ENCODE measurements at places on chromosomes 3 and 15. TPM values are rescaled to one million over a fixed set of nuclear protein-coding genes. Genes with fewer than 3 reads are reported as not detected.

- DNase-seq: no peak
- H3K4me1 ChIP-seq: peaks cover 7% of the 10 kb centered on the region
- no peak overlapping the region for H3K4me3 ChIP-seq
- no peaks in the 10 kb centered on the region for H3K36me3 ChIP-seq
- no peaks in the 10 kb centered on the region for H3K27me3 ChIP-seq
Measured at GRCh38 chr3:56022619-56023018, 445.6 kb downstream of the ERC2 start.

Gene SPCS1
- 87.1 TPM for total RNA-seq

GRCh38 chr15:35514759-35515158, 31.2 kb downstream of the DPH6 start:
- no peaks in the 10 kb centered on the region for H3K4me1 ChIP-seq
- no peaks in the 10 kb centered on the region for H3K27me3 ChIP-seq
- no peak for DNase-seq
- no peak overlapping the region for H3K27ac ChIP-seq
- H3K4me3 ChIP-seq: no peak overlapping the region
- no peaks in the 10 kb centered on the region for H3K36me3 ChIP-seq

DNA sequence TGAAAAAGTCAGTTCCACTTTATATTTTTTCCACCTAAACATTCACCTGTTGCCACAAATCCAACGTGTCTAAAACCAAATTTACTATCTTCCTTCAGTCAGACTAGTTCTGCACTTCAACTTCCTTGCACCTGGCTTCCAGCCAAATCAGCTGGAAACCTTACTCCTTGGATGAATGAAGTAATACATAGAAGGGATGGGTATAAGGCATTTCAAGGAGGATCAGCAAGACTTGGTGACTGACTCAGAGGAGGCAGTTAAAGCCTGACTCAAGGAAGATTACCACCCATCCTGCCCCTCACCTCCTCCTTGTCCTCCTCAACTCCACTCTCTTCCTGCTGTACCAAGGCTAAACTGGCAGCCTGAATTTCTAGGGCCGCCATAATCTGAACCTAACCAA, 37.1 kb downstream of the QTRT2 start:
- H3K4me1 ChIP-seq: no peaks in the 10 kb centered on the region
- H3K36me3 ChIP-seq: no peaks in the 10 kb centered on the region
- no peak overlapping the region for H3K27ac ChIP-seq
- H3K27me3 ChIP-seq: no peaks in the 10 kb centered on the region

GRCh38 chr3:127354761-127355160, 66.9 kb upstream of the PRR20G start:
- no peak overlapping the region for H3K27ac ChIP-seq
- no peaks in the 10 kb centered on the region for H3K36me3 ChIP-seq
- H3K4me3 ChIP-seq: no peak overlapping the region
- H3K4me1 ChIP-seq: no peaks in the 10 kb centered on the region
- DNase-seq: no peak

DNA sequence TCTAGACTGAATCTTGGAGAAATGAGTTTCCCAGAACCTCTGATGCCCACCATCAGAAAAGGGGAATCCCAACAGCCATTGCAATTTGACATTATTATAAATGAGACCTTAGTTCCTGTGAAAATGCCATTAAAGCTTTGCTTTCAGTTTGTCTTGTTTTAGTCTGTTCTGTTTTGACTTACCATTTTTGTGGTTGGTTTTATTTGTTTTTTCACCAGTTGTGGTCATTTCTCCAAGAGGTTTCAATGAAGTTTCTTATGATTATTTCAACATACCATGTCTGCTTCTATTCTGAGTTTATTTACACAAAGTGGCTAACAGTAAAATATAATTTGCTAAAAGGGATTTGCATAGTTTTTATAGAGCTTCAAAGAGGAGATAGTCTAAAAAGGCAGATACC, 175.0 kb upstream of the MCTP2 start:
- no peaks in the 10 kb centered on the region for H3K36me3 ChIP-seq
- H3K27ac ChIP-seq: no peak overlapping the region
- H3K4me1 ChIP-seq: no peaks in the 10 kb centered on the region
- no peak for DNase-seq

- H3K36me3 ChIP-seq: no peaks in the 10 kb centered on the region
- no peak for DNase-seq
- no peaks in the 10 kb centered on the region for H3K27me3 ChIP-seq
Measured at GRCh38 chr3:66177026-66177425, 43.8 kb upstream of the SLC25A26 start.

Gene IMPG2
- total RNA-seq: 0.09 TPM

GRCh38 chr3:52856666-52857065, 21.8 kb upstream of the MUSTN1 start:
- no peak overlapping the region for H3K27ac ChIP-seq
- H3K4me3 ChIP-seq: no peak overlapping the region
- DNase-seq: no peak
- H3K36me3 ChIP-seq: no peaks in the 10 kb centered on the region

DNA sequence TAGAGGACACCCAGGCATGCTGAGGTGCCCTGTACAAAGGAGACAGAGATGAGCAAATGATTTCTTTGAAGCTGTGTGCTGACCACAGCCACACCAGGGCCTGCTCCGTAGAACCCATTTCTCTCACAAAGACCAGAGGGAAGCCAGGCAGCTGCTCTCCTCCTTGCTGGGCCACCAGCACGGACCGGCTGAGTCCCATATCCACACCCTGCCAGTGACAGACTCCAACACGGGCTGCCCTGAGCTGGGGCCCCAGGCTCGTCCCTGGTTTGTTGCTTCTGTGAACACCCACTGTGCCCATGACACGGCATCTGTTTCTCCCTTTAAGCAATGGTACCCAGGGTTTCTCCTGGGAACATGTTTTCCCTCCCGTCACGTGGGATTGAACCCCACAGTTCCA, 284.5 kb downstream of the ADAMTS17 start:
- H3K27me3 ChIP-seq: no peaks in the 10 kb centered on the region
- H3K4me3 ChIP-seq: no peak overlapping the region
- DNase-seq: no peak
- no peak overlapping the region for H3K27ac ChIP-seq
- H3K4me1 ChIP-seq: peaks cover 10% of the 10 kb centered on the region
- H3K36me3 ChIP-seq: no peaks in the 10 kb centered on the region

DNA sequence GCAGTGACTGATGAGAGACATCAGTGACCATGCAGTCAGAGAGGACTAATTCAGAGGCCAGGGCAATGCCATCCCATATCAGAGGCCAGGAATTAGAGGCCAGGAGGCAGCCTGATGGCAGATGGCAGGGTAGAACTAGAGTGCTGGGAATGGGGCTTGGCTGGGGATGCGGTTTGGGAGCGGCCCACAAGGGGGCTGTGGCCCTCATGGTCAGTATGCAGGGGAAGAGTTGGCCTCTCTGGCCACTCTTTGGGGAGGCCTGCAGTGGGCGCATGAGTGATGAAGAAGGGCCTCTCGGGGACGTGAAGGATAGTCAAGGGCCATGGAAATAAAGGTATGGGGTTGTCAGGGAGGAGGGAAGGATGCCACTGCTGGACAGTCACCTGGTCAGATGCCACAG, 101.7 kb downstream of the EEFSEC start:
- H3K27ac ChIP-seq: no peak overlapping the region
- no peaks in the 10 kb centered on the region for H3K27me3 ChIP-seq
- no peak overlapping the region for H3K4me3 ChIP-seq
- no peaks in the 10 kb centered on the region for H3K36me3 ChIP-seq

DNA sequence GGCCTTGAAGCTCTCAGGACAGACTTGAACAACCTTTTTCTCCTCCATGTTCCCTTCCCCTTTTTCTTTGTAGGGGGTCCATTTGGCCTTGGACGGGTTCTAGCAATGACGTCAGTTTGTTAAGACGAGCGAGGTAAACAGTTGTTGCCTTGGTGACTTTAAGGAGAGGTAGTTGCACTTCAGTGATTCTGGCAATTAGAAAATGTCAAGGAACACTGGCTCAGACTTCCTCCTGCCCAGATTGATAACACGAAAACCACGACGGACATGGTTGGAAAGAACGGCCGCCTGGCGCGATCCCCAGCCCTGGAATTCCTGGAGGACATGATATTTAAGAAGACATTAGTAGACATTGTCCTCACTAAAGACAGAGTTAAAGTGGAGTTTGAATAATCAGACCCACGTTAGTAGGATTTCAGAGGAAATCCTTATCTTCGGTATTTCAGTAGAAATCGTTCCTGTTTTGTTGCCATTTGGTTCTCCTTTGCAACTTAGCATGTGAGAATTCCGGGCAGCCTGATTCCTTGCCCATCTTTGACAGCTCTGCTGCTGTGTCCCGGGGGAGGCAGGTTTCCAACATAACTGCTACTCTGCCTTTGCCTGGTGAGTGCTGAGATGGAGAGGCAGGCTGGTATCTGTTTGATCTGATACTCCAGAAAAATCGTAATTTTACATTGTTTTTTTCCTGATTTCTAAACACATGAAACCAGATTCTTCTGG, 87.3 kb downstream of the ST6GAL1 start:
- no peak for DNase-seq
- no peaks in the 10 kb centered on the region for H3K27me3 ChIP-seq
- H3K36me3 ChIP-seq: no peaks in the 10 kb centered on the region

- DNase-seq: no peak
- H3K4me1 ChIP-seq: no peaks in the 10 kb centered on the region
- H3K36me3 ChIP-seq: no peaks in the 10 kb centered on the region
- no peak overlapping the region for H3K4me3 ChIP-seq
- no peak overlapping the region for H3K27ac ChIP-seq
- no peaks in the 10 kb centered on the region for H3K27me3 ChIP-seq
Measured at GRCh38 chr3:58623961-58624360, 42.6 kb downstream of the FAM3D start.

GRCh38 chr15:101332061-101332467, 37.0 kb upstream of the SNRPA1 start:
- no peak overlapping the region for H3K4me3 ChIP-seq
- H3K36me3 ChIP-seq: no peaks in the 10 kb centered on the region
- H3K27me3 ChIP-seq: no peaks in the 10 kb centered on the region
- no peaks in the 10 kb centered on the region for H3K4me1 ChIP-seq

Gene KCNAB1
- 3.5 TPM for total RNA-seq

Gene CSPG4
- 1.2 TPM for total RNA-seq

Gene MCTP2
- total RNA-seq: 14.5 TPM

DNA sequence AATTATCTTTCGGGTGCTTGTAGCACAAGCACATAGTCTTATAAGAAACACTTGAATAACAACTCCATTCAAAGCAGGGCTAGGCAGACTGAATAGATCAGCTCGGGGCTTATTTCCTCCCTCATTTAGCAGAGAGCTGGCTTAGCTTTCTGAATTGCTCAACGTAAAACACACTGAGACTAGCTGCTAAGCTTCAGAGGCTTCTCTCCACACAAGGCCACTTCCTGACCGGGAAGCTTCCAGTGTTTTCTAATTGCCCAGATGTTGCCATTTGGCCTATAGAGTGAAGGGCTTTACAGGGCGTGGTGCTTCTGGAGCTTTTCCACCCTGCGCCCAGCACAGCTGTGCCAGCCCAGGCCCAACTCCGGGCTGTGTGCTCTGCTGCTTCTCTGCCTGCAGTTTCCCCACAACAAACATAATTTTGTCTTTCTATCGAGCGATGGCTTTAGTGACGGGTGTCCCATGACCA, 16.6 kb downstream of the FAM240A start:
- H3K4me1 ChIP-seq: peaks cover 3% of the 10 kb centered on the region
- no peak overlapping the region for H3K4me3 ChIP-seq
- no peak overlapping the region for H3K27ac ChIP-seq
- H3K36me3 ChIP-seq: no peaks in the 10 kb centered on the region
- no peak for DNase-seq
- no peaks in the 10 kb centered on the region for H3K27me3 ChIP-seq

Gene CACNA2D3
- 0.75 TPM for total RNA-seq
